Caudate nucleus (tissue), 63 donors: ENCODE measurements at places on chromosomes 5 and 9.
A peak's percentile ranks its signal among the peaks of the same experiment; 100 is the strongest.

DNA sequence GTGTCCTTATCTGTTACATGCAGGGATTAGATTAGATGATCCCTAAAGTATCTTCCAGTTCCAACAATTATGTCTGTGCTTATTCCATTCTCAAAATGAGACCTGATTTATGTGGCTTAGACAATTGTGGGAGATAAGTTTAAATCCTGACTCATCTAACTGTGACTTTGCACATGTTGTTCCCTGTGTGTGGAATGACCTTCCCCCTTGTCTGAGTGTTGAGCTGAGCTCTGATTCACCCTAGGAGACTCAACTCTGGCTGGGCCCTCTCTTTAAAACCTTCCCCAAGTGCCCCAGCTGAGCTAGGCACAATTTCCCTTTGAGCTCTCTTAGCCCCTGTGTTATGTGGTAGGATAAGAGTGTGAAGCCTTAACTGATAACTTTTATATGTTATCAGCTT is 118.9 kb upstream of the ELL2 start:
- no peak for DNase-seq

GRCh38 chr9:6645355-6646292 is at the start of gene GLDC:
TSS of gene GLDC (minus strand) at chr9:6645729. CDS start at chr9:6645499, 230 bp downstream.
- DNase-seq: peak; percentile 78

DNA sequence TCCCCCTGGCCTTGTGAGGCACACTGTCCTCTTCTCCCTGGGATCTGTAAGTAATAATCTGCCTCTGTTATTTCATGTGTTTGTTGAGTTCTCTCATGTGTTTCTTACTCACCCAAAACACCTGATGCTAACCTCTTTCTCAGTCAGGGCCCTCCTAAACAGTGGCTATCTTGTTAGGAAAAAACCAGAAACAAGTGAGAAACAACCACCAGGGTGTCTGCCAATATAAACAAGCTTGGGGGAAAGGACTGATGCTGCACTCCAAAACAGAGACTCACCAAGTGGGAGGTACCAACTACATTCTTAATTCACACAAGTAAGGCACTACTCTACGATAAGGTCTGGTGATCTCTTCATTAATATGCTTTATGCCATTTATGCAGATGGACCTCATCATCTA is 564.4 kb downstream of the SEMA5A start:
- DNase-seq: no peak

DNA sequence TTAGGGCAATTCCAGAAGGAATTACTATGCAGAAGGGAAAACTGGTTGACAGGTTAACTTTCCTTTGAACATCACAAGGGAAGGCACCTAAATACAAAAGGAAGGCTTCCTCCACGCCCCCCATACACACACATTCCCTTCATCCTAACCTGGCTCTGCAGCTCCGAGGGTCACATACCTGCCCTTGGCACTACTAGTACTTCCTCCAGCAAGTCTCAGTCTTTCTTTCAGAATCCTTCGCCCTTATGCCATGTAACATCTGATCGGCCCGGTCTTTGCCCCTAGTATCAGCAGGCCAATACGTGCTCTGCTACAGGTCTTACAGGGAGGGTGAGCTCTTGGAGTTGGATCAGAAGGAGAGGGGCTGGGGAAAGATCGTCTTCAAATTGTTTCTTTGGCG is 1.6 kb upstream of the MARCHF6 start:
- no peak for DNase-seq

DNA sequence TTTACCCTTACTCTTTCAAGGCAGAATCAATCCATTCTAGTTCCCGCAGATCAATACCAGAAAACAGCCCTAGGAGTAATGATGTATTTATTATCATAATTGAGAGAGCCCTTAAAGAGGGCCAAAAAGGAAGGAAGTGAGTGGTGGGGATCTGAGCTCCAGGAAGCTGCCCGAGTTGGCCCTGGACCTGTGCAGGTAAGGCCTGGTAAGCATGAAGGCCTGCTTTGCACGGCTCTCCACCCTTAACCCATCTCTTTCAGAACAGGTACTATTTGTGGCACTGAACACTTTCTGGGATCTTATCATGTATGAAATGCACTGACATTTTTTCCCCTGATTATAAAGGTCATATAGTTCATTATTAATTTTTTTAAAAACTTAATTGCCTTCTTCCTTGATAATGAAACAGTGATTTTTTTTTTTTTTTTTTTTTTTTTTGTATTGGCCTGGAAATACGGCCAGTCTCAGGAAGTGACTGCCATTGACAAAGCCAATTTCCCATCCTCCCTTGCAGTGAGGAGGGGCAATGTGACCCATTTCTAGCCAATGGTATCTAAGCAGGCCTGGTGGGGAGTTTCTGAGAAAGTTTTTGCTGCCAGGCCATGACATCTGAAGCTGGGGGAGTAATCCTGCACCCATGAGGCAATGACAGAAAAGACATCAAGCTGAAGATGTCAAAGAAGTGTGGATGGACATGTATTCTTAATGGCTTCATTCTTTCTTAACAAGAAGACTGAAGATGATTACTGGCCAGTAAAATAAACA is 6.3 kb upstream of the MVB12B start:
- no peak for DNase-seq

DNA sequence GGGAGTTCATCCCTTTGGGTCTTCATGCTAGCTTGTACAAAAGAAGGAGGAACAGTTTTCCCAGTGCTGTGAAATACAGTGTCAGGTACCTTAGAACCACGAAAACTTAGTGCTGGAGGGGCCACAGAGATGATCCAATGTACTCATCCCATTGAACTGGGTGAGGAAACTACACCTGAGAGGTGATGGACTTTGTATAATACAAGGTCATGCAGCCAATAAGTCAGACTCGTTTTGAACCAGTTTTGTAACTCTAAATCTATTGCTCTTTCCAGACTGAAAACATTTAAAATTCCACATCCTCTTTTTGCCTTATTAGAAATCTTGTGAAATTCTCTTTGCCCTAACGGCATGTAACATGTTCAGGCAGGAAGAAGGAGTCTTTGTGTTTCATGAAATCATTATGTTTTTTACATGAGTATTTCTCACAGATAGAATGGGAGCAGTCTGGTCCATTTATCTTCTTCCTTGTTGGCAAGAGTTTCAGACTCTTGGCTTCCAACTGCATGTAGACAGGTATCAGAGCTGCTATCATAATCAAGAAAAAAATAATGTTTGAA is 146.8 kb upstream of the FBXL7 start:
- DNase-seq: no peak

DNA sequence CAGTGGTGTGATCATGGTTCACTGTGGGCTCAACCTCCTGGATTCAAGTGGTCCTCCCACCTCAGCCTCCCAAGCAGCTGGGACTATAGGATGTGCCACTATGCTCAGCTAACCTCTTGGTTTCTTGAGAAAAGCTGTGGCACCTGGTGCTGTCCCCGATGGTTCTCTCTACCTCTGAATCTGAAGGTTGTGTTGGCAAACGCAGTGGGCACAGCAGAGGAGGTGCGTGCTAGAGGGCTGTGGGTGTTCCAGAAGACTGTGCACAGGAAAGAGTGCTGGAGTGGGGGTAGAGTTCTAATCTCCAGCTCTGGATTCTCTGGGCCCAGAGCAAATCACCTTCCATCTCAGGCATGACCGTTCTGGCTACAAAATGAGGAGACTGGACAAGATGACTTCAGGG is 12.5 kb downstream of the RGS3 start:
- no peak for DNase-seq

- no peak for DNase-seq
Measured at GRCh38 chr5:159451197-159452052, 121.1 kb upstream of the IL12B start.

DNA sequence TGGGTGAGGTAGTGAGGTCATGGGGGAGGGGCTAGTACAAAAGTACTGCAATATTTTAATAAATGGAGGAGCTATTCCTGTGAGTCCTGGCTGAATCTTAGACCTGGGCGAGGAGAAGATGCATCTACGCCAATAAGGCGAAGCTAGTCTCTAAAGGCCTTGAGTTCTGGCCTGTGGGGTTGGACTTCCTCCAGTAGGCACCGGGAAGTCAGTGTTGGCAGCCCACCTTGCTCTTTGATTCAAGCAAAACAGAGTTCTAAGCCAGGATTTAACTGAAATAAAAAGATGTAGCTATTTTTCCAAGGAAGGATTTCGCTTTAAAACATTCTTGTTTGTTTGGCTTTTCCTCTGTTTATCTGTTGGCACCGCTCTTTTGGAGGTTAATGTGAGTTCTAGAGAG is 244.6 kb downstream of the KIF4B start:
- no peak for DNase-seq

DNA sequence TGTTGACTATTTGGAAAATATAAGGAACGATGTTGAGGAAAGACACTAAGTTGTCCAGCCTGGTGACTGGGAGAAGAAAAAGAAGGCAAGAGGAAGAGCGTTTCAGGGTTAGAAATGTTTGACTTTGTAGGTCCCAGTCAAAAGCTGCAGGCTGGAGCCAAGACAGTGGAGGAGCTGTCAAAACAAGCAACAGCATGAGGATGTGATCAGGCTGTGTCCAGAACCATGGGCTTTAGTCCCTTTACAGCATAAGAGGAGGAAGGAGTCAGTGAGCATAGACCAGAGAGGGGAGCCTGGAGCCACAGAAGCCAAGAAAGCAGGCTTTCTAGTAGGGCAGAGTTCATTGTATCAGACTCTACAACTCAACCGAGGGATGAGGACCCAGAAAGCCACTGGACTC is 658.5 kb downstream of the BNC2 start:
- no peak for DNase-seq

GRCh38 chr5:132825834-132826391 is 4.5 kb downstream of the SHROOM1 start:
- DNase-seq: no peak
